RKO (cell line): ENCODE measurements at places on chromosomes 7 and 10.

GRCh38 chr7:70587739-70588138 is 544.2 kb upstream of the GALNT17 start:
- no peak for DNase-seq

- no peak for DNase-seq
Observed at GRCh38 chr7:21338728-21339164, 89.1 kb upstream of the SP4 start.

- no peak for DNase-seq
Observed at GRCh38 chr10:115860182-115861107, 412.6 kb downstream of the GFRA1 start.

GRCh38 chr7:978049-978346 is 2.6 kb upstream of the COX19 start:
- DNase-seq, result no peak

DNA sequence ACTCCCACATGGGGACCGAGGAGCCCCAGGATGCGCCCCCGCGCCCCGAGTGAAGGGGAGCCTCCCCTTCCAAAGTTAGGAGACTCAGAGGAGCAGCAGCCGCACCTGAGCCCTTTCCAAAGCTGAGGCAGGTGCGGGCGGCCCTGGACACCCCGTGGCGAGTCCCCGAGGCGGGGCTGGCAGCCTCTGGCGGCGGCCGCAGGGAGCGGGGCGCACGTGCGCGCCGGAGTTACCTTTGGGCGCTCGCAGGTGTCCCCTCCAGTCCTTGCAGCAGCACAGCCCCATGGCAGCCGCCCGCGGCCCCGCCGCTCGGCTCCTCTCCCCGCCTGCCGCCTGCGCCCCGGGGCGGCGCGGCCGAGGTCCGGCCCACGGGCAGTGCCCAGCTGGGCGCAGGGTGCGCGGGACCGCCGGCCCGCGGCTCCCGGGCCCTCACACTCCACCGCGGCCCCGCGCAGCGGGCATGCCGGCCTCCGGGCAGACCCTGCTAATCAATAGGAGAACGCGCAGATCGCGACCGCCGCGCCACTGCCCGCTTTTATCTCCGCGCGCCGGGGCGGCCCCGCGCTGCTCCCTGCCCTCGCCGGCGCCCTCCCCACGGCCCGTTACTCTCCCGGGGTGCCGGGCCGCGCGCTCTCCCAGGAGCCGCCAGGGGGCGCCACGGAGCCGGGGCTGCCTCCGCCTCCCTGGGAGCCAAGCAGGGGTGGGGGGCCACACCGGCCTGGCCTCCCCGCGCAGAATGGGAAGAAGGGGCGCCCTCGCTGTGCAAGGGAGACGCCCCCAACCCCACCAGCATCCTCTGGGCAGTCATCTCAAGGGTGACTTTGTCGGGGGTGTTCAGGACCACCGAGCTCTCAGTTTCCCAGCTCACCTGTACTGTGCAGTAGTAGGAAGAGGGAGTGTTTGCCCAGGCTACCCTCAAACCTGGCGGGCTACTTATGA is 80.8 kb downstream of the ARHGAP22 start:
- no peak for DNase-seq

GRCh38 chr7:135377171-135377570 is 132.7 kb downstream of the CNOT4 start:
- no peak for DNase-seq

- DNase-seq, result peak; percentile 55
Observed at GRCh38 chr7:14717816-14718215, 184.7 kb downstream of the DGKB start.

- no peak for DNase-seq
Observed at GRCh38 chr10:68598978-68599770, 39.0 kb downstream of the TET1 start.

GRCh38 chr10:870564-871166 is 60.8 kb downstream of the LARP4B start:
- no peak for DNase-seq

DNA sequence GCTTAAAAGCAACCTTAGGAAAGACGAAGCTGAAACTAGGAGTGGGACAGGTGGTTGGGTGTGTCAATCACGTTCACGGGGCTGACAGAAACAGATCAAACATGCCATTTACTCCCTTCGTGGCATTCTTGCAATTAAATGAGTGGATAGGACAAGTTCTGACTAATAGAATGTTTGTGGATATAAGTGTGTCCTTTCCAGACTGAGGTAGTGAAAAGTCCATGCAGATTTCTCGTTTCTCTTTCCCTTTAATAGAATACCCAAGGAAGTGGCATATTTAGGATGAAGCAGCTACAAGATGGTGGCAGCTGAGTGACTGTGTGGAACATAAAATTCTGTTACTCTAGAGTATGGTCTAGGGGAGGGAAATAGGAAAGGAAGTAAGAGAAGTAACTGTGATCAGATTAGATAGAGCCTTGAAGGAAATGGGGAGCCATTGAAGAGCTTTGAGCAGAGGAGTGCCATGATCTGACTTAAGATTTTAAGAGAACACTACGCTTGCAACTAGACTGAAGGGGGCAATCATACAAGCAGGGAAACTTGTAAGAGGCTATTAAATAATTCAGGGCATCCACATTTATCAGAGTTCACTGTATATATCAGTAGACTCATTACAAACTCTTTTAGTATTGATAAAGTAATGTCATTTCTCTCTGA is 46.3 kb upstream of the HYAL4 start:
- DNase-seq, result peak; percentile 10

- no peak for DNase-seq
Observed at GRCh38 chr7:55472928-55473725, 99.2 kb downstream of the VOPP1 start.

GRCh38 chr7:106863274-106863997 is 1.6 kb upstream of the PIK3CG start:
- DNase-seq, result no peak

DNA sequence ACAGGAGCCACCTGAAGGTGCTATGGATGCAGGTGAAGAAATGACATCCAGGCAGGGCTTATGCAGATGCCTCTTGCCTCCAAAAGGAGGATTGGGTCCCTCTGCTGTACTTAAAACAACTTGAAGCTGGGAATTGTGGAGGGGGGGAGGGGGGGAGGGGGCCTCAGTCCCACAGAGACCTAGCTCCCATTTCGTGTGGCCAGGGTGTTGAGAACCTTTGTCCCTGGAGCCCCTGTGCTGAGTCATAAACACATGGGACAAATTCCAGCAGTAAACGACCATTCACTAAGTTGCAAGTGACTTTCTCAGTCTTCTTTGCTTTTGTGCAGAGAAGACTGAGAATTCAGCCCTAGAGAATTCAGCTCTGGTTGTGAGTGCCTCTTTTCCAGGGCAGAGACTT is 96.5 kb upstream of the PODXL start:
- no peak for DNase-seq

- no peak for DNase-seq
Observed at GRCh38 chr7:114086537-114086913, 167.7 kb upstream of the PPP1R3A start.

DNA sequence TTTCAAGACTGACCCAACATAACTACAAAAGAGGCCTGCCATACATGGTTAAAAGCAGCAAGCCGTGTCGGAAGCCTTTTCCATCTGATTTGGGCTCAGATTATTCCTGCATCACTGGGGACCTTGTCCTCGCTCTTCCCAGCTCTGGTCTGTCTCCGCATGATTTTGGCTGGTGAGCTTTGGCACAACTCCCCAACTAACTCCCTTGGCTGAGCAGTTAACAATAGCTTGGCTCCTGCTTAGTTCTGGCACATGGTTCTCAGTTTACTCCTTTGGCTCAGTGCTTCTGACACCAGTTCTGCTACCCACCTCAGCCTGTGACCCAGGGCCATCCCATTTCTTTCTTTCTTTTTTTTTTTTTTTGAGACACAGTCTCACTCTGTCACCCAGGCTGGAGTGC is 17.0 kb downstream of the AGK start:
- no peak for DNase-seq

GRCh38 chr10:125289461-125289860 is 129.1 kb upstream of the CTBP2 start:
- DNase-seq, result no peak

- no peak for DNase-seq
Observed at GRCh38 chr10:6054884-6055283, 7.3 kb downstream of the IL2RA start.

- DNase-seq, result no peak
Observed at GRCh38 chr7:121480566-121481335, 84.6 kb upstream of the FAM3C start.

- no peak for DNase-seq
Observed at GRCh38 chr7:2317556-2318293, 3.5 kb upstream of the SNX8 start.

DNA sequence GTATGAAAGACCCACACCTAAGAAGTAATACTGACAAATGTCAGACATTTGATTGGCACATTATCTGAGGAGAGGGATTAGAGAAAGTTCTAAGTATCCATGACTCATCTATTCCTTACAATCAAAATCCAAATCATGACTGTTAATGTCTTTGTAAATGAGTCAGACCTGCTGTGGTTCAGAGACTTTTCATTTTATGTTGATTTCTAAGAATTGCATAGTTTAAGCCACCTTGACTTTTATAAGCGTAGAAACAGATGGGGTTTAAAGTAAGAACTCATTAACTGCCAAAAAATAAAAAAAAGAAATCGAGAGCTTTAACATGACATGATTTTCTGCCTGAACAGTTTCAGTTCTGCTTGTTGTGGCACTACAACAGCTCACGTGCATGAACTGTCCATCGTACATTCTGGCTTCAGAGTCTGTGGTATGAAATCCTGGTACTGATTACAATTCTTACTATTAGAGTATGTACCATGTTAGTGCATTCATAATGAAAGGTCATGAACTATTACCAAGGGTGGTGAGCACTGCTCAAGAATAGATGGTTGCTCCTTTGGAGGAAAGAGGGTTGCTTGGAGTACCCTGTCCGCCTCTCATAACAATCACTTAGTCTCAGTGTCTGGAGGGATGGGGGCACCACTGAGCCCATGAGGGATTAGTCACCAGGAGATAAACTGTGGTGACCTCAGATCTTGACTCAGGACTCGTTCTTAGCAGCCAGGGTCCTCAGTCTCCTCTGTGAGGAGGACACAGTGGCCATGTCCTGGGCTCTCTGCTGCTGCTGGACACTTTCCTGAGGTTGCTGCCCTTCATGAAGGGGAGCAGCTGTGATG is 42.2 kb downstream of the ACSM6 start:
- DNase-seq, result peak; percentile 56

- DNase-seq, result no peak
Observed at GRCh38 chr10:130742941-130743675, 568.4 kb downstream of the TCERG1L start.

DNA sequence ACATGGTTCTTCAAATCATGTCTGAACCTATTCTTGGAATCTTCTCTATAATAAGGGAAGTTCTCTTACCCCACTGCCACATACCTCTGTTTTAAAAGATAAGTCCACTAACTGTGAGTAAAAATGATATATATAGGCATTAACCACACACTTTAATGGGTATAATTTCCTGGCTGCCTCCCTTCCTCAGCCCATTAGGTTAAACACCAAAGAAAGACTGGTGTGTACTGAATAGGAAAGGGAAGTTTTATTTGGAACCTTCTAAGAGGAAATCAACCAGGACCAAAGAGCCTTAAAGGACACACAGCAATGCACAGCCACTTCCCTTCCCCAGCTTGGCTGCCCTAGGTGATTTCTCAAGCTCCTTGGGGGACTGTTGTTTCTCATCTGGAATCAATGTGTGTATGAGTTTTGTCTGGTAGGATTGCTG is 5.0 kb upstream of the WBP1L start:
- no peak for DNase-seq

DNA sequence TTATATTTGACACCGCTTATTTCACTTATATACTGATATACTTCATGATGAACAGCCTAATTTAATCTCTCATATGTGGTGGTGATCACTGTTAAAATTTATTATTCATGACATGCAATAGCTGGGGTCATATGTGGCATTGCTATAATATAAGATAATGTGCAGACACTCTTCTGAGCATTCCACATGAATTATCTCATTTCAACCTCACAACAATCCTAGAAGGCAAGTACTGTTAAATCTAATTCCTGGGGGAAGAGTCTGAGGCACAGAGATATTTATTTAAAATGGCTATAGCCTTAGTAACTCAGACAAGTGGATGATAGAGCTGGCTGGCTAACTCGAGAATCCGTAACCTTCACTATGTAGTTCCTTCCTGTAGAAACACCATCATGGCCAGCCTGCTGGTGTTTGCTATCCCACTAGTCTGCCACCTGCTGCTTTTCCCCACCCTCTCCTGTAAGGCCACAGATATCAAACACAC is 46.6 kb upstream of the A1CF start:
- no peak for DNase-seq

- no peak for DNase-seq
Observed at GRCh38 chr10:1365540-1366321, 309.5 kb downstream of the WDR37 start.

- no peak for DNase-seq
Observed at GRCh38 chr7:15209429-15209828, 306.9 kb upstream of the DGKB start.

- no peak for DNase-seq
Observed at GRCh38 chr7:92799446-92800211, 36.7 kb downstream of the CDK6 start.

DNA sequence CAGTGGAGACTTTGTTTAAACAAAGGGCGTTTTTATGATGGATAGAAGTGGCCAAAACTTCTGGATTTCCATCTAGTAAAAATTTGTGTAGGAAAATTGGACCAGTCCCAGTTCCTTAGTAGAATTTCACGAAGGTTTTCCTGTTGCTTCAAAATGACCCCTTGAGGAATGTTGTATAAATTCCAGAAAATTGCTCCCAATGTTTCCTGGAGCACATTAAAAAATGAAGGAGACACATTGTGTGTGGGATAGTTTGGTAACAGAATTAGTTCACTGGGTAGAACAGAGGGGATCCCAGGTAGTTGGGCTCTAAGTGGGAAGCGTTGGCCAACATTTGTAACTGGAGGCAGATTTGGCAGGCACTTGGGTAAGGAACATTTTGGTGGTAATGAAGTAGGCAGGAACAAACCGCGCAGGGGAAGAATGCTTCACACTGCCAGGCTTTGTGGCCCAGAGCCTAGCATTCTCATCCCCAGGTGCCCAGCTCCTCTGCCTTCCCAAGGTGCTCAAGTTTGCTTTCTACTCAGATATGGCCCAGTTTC is 758.6 kb downstream of the AUTS2 start:
- DNase-seq, result no peak

GRCh38 chr10:73837072-73837471 is 25.7 kb upstream of the NDST2 start:
- no peak for DNase-seq

GRCh38 chr7:25726170-25726780 is 425.7 kb upstream of the NFE2L3 start:
- DNase-seq, result no peak

GRCh38 chr7:101562531-101563197 is 66.4 kb downstream of the MYL10 start:
- DNase-seq, result no peak
